Stimulated activated CD4-positive, alpha-beta T cell treated with anti-CD3 and anti-CD28 coated beads, Interleukin-15, amount 100 ng/mL, for 1 hour (primary cell): ENCODE measurements at places on chromosomes 12 and 14.

DNA sequence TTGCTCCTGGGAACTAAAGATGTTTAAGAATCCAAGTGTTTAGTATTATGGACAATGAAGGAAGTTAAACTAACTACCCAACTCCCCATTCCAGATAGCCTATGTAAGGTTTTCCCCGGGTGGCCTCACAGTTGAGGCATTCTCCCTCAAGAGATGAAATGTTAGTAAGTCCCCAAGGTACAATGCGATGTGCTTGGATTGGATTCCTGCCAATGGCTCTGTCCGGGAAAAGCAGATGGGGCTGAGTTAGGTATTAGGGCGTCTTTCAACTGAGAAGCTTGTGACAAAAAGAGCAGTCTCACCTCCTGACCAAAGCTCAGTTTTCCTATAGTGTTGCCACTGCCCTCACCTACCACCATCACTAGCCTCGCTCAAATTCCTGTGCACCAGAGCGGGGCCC, 64.8 kb upstream of the E2F7 start:
- DNase-seq, result no peak

DNA sequence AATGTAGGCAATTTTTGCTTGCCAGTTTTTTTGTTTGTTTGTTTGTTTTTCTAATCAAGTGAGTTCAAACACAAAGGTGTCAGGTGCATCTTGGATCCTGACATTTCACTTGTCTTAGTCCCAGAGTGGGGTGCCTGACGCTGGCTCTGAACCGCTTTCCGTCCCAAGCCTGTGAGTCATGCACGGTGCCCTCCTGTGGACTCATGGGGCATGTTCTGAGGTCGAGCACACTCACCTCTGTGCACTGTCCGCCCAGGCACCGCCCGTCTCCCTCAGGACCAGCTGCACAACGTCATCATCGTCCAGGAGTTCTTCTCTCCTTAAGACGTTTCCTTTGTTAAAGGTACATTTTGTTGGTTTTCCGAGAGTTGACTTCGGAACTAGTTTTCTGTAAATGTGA, 98.2 kb downstream of the GLT1D1 start:
- DNase-seq, result no peak

DNA sequence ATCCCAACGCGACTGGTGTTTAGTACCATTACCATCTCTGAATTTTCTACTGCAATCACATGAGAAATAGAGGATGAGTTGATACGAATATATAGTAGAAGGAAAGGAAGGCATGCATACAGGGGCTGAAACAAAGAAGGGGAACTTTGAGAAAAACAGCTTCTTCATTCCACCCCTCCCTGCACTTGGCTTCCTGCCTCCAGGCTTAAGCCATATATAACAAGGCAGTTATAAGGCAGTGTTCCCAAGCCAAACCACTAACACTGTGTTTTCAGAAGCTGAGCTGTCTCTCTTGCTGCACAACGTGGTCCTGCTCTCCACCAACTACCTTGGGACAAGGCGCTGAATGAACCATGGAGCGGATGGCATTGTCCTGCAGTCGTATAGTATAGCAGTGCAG, 11.0 kb downstream of the LETMD1 start:
- DNase-seq, result no peak

DNA sequence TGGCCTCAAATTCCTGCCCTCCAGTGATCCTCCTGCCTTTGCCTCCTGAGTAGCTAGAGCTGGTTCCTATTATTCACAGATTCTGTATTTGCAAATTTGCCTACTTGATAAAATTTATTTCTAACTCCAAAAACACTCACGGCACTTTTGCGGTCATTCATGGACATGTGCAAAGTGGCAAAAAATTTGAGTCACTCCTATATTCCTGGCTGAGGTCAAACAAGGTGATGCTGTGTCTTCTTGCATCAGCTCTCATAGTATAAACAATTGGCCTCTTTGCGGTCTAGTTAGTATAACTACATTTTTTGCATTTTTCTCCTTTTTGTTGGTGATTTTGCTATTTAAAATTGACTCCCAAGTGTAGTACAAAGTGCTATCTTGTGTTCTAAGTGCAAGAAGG, 24.7 kb downstream of the ATF1 start:
- no peak for DNase-seq

GRCh38 chr12:69435644-69436043, 34.5 kb upstream of the FRS2 start:
- no peak for DNase-seq

DNA sequence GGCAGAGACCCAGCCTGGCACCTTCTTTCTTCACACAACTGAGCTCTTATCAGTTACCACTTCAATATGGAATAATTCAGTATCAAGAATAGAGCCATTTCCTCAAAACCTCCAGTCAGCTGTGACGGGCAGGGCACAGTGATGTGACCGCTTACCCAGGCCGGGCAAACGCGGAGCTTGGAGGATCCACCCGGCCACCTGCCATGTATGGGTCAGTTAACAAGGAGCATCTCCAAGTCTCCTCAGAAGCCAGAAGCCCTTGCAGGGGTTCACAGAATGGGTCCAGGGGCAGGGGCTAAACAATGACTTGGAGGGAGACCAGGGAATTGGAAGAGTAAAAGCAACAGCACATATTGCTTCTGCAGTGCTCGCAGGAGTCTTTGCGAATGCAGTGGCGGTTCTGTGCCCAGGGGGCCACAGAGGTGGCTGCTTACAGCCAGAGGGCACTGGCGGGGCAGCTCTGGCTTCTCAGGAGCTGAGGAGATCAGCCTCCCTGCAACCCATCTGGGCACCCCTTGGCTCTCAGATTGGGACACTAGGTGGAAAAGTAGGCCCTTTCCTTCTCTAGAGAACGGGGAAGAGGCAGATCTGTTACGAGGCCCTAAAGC, 162.3 kb downstream of the CALM1 start:
- DNase-seq, result no peak
